Fibroblast of villous mesenchyme (primary cell): ENCODE measurements at places on chromosomes 16 and 17. TPM values are rescaled to one million over a fixed set of nuclear protein-coding genes. Genes with fewer than 3 reads are reported as not detected.

The FOXO3B gene
- 5.2 and 6.8 TPM in 2 replicates for total RNA-seq

The IL17C gene
- total RNA-seq = not detected in 2 replicates

The LYRM9 gene
- total RNA-seq = 10.0 and 10.8 TPM in 2 replicates

The IGF2BP1 gene
- 2.6 and 6.4 TPM in 2 replicates for total RNA-seq

The SYNGR3 gene
- total RNA-seq = 1.6 and 2.6 TPM in 2 replicates

The CSH2 gene
- total RNA-seq = not detected in 2 replicates

The KRTAP4-3 gene
- total RNA-seq = not detected in 2 replicates

The CA4 gene
- not detected in 2 replicates for total RNA-seq

The LPO gene
- not detected in 2 replicates for total RNA-seq

The SLX1A gene
- total RNA-seq = 16.8 and 49.3 TPM in 2 replicates

The ABCA3 gene
- total RNA-seq = 0.43 and 0.97 TPM in 2 replicates

The NTN1 gene
- total RNA-seq = under 0.01 TPM in 2 replicates

The HOXB9 gene
- not detected in 2 replicates for total RNA-seq

The KRT13 gene
- total RNA-seq = not detected in 2 replicates

The AIPL1 gene
- total RNA-seq = not detected in 2 replicates

The SGF29 gene
- 10.0 and 11.2 TPM in 2 replicates for total RNA-seq

The PRDM7 gene
- total RNA-seq = not detected in 2 replicates

The NARF gene
- total RNA-seq = 21.6 and 30.3 TPM in 2 replicates

The CLEC10A gene
- total RNA-seq = not detected in 2 replicates

The KRTAP4-9 gene
- total RNA-seq = not detected in 2 replicates

The KCNG4 gene
- not detected in 2 replicates for total RNA-seq

The EVPL gene
- total RNA-seq = under 0.01 and 0.43 TPM in 2 replicates

The KIF2B gene
- total RNA-seq = not detected in 2 replicates

The SLC2A4 gene
- under 0.01 TPM in 1 of 2 replicates, not detected in the other for total RNA-seq

The ALDH3A1 gene
- not detected in 2 replicates for total RNA-seq

The AURKB gene
- 12.9 and 19.0 TPM in 2 replicates for total RNA-seq
